ENCODE measurements at places on chromosomes 6 and 20.

DNA sequence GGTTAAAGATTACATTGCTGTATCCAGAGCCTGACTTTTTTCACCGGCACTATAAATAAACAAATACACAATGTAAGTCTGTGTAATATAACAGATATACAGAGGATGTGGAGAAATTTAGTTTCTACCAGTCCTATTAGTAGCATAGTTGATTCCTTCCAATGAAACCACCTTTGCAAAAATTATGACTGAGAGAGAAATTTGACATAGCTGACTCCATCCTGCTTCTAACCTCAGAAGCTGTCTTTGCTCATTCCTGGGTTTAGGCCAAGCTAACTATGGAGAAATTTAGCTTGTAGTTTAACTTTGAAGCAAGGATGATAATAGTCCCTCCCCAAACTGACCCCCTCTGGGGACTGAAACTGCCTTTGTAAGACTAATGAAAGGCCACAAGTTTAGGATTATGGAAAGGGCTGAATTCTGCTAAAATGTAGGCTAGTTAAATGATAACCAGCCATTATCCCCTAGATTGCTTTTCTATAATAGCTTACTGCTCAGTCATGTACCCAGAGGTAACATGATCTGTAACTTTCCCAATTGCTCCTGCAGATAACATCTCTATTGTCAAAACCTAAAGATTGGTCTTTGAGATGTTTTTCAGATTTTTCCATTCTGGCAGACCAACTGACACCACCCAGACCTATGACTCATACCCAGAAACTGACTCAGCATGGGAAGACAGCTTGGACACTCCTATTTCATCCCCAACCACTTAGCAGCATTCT is 172.8 kb upstream of the ARG1 start:
- no peak for DNase-seq

DNA sequence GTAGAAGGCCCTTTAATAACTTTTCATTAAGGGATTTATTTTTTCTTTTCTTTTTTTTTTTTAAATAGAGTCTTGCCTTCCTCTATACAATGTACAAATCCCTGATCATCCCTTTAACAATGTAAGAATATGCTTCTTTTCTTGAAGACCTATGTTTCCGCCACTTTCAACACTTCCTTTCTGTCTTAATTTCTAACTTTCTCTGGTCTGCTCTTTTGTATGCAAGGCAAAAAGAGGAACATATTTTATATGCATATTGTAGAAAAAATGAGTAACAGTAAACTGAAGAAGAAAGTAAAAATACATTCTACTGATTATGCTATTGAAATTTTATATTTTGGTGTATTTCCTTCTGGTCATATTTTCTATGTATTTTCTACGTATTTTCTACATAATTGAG is 484.7 kb downstream of the TFAP2B start:
- DNase-seq = no peak

GRCh38 chr20:19074356-19074755 is 138.1 kb upstream of the SLC24A3 start:
- no peak for DNase-seq

DNA sequence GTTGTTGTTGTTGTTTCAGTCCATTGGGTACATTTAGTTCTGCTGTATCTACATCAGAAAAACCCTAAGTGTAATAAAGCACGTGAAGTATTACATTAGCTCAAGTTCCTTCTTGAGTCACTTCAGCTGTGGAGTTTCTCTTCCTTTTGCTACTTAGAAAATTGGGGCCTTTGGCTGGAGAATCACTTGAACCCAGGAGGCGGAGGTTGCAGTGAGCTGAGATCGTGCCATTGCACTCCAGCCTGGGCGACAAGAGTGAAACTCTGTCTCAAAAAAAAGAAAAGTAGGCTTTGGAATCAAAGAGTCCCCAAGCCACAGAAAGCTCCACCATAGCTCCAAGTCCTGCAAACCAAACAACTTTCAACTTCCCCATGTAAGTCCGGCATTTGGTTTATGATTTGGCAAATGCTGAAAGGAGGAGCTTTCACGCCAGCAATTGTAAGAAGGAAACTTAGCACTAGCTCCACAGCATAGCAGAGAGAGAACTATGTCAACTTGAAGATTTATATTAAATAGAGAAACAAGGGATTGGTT is 56.5 kb upstream of the RNF144B start:
- DNase-seq = no peak

DNA sequence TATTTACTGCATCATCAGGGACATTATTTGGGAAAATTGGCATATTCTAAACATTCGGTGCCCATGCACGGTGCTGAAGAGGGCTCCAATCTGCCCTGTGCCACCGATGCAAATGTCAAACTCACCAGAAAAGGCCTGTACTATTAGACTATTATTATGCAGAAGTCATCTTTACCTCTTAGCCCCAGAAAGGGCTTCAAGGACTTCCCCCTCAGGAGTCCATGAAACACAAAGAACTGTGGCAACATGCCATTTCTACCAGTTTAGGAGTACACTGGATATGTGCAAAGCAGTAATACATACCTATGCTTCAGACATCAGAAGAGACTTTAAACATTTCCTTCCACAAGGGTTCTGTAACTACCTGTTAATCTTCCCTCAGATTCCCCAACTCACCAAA is 8.6 kb downstream of the DIDO1 start:
- DNase-seq = no peak

DNA sequence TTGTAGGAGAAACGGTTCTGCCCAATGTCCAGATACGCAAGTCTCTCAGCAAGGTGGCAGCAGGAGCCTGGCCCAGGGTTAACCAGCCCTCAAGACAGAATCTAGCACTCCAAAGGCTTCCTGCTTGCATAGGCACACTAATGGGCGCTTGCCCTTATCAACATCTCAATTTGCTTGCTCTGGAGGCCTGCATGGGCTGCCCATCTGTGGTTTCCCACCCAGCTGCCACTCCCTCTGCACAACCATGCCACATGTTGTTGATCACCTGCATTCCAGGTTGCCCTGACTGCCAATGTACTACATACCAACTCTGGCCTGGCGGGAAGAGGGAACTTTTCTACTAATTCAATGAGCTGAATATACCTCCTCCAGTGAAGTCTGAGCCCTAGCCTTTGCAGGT is 74.6 kb downstream of the ATG5 start:
- no peak for DNase-seq

DNA sequence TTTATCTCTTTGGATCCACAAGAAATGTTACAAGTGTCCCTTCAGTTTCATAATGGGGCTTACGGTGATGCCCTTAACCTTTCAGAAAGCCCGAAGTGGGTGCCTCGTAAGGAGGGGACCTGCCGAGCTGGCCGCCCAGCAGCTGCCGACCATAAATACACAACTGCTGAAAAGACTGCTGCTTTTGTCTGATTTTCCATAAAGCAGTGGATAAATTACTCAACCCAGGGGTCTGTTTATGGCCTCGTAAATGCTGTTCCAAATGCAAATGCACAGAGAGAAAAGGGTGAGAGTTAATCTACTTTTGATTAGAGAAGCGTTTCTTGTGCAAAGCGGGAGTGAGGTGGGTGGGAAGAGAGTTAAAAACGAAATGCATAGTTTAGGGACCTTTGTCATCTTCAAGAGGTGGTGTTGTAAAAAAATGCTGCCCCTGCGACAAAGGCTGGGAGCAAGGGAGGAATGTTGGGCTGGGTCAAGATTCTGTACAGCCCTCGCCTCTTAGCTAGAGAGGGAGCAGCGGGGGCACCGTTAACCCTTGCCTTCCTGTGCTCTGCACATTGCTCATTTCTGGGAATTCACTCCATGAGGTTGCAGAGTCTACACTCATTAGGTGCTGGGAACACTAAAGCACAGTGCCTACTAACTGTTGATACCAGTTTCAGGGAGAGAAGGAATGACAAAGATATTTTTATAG is 112.0 kb upstream of the MTHFD1L start:
- no peak for DNase-seq

DNA sequence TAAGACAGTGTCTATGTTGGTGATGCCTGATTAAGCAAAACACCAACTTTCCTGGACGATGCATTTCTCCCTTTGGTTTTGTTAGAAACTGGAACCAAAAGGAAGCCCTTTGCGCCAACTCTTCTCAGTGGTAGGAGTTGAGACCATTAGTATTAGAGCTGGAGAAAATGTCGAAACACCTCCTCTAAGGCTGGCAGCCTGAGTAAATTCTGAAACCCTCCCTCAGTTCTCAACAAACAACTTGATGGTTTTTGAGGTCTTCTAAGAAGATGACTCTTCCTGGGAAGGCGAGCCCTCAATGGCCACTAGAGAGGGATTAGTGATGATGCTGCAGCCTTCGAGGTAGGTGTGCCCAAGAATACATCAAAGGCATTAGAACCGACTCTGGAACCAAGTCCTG is 78.4 kb upstream of the CCN6 start:
- DNase-seq = peak; percentile 55

GRCh38 chr6:123118811-123119210 is 122.8 kb downstream of the CLVS2 start:
- DNase-seq = no peak

DNA sequence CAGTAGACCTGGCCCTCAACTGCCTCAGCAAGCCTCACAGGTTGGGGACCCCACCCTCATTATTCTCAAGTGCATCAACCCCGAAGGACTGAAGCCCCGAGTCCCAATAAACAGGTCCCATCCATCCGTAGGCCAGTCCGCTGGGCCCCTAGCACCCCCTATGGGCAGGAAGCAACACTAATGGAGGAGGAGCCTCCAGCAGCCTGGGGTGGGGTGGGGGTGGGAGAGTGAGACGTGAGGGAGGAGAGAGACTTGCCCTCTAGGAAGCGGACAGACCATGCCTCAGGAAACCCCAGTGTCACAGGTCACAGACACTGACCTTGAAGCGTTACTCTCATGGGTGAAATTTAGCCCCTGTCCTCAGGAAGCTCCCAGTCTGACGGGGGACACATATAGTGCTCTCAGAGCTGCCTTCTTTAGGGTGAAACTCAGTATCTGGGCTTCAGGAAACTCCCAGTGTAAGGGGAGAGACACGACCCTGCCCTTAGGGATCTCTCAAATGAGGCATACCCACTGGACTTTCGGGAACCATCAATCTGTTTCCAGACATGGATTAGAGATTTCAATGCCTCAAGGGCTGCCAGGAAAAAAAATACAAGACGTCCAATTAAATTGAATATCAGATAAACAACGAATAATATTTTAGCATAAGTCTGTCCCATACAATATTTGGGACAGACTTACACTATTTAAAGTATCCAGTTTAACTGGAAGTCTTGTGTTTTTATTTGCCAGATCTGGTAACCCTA is 125.8 kb downstream of the MRPL14 start:
- peak; percentile 72 for DNase-seq

GRCh38 chr6:161207200-161207599 is 66.7 kb downstream of the AGPAT4 start:
- DNase-seq = no peak

DNA sequence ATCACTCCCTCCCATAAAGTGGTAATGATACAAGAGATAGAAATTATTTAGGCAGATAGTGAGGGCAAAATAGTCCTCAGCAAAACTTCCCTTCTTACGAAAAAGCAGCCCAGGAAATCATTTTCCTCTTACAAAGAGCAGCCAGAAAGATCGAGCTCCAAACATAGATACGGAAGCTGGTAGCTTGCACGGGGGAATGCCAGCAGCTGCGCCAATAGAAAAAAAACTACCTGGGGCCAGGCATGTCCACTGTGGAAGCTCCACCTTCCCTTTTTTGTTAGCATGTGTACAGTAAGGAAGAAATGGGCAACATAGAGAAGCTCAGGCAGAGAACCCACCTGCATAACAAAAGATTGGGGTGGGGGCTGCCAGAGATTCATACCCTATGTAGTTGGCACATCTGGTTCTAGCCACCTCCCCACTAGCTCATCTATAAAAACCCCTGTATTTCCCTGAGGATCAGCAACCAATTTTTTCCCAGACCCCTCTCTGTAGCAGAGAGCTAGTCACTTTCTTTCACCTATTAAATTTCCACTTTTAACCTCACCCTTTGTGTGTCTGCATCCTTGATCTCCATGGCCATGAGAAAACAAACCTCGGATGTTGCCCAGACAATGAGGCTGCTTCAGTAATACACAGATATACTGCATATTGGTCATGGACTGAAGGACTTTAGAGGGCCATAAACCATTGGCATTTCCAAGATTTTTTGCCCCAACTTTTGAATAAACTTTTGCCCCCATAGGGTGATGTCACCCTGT is 52.1 kb downstream of the SOD2 start:
- no peak for DNase-seq

DNA sequence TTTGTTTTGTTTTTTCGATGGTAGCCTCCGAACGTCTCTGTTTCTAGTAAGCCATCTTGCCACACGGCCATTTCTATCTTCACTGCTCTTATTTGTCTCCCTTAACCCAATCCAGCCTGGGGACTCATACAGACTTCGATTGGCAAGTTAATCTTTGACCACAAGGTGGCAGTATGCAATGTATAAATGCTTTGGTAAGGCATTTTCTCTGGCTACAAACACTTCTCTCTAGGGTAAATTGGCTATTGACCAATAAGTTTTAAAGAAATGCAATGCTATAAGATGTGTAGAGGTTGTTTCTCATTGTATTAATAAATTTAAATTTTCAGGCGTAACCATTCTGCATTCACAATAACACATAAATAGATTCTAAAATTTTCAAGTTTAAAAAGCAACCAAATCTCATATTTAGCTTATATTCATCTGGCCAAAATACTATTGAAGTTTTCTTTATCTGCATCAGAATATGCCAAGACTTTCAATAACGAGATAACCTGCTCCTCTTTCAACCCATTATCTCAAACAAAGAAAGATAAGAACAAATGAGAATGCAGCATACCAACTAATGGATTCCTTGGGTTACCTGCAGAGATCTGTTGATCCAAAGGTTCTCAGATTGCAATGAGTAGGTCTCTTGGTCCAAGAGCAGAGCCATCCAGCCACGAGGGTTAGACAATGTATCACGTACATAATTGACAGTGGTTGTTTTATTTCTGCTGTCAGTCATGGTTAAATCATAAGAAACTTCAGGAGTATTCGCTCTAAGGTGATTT is 231.9 kb downstream of the PKHD1 start:
- peak; percentile 18 for DNase-seq

DNA sequence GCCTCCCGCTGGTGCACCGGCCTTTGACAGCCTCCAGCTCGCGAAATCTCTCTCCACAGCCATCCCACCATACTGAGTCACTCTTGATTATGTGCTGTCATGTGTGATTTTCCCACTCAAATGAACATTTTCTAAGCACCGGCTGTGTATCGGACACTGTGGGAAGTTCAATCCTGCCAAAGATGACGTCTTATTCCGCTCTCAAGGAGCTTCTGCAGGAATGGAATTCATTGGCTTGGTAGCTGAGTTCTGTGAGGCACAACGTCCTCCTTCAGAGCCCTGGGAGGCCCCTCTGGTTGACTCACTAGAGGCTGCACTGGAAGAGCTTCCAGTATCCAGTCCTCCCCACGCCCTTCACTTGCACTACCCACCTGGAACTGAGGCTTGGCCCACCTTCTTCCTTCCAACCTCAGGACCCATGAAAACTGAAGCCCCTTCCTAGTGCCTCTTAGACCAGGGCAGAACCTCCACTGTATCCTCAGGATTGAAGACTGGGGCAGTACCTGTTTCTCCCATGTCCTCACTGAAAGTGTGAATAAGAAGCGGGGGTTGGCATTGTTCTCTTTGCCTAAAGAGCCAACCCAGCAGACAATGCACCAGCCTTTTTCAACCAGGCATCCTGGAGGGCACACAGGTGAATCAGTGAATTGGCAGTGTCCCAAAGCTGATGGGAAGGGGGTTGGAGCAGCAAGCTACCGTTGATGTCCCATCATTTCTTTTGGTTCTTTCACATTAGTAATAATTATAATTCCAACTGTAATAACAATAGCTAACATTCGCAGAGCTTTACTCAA is 1.7 kb downstream of the UNC5CL start:
- no peak for DNase-seq

- no peak for DNase-seq
Measured at GRCh38 chr6:118565311-118565960, 17.3 kb downstream of the PLN start.
